Bronchial epithelial cell (primary cell): ENCODE measurements at places on chromosomes 4 and X. TPM values are rescaled to one million over a fixed set of nuclear protein-coding genes. Genes with fewer than 3 reads are reported as not detected.

- no peak for DNase-seq
Observed at GRCh38 chr4:173505924-173506518, 24.0 kb downstream of the HAND2 start.

DNA sequence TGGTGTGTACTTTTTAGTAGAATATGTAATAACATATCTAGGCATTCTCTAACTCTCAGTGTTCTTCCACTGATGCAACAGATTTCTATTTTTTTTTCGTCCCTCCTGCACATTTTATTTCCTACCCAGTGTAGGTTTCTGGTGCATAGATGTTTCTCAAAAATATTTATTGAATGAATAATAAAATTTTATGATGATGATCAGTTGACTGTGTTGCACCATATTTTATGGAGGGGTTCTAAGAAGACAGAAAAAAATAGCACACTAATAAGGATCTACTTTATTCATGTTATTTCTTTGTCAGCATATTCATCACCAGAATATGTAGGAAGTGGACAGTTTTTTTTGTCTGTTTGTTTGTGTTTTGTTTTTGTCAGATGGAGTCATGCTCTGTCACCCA, 2529.3 kb downstream of the ARAP2 start:
- DNase-seq, result no peak

The KDM5C gene
- 64.5 and 151 TPM in 2 replicates for total RNA-seq

The TLL1 gene
- 0.13 and 0.53 TPM in 2 replicates for total RNA-seq
